ENCODE measurements at places on chromosomes 6 and 20.
A peak's percentile ranks its signal among the peaks of the same experiment; 100 is the strongest.

DNA sequence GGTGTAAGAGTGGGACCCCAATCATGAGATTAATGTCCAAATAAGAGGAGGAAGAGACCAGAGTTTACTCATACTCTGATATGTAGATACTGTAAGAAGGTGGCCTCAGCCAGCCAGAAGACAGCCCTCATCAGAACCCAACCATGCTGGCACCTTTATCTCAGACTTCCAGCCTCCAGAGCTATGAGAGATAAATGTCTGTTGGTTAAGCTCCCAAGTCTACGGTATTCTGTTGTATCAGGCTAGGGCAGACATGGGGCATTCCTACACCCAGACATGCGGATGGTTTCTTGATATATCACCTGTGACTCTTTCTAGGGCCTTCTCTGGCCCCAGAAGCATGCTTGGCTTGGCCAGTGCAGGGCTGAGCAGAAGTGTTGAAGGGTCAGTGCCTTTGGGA, 247.4 kb upstream of the RIN2 start:
- no peak for DNase-seq

DNA sequence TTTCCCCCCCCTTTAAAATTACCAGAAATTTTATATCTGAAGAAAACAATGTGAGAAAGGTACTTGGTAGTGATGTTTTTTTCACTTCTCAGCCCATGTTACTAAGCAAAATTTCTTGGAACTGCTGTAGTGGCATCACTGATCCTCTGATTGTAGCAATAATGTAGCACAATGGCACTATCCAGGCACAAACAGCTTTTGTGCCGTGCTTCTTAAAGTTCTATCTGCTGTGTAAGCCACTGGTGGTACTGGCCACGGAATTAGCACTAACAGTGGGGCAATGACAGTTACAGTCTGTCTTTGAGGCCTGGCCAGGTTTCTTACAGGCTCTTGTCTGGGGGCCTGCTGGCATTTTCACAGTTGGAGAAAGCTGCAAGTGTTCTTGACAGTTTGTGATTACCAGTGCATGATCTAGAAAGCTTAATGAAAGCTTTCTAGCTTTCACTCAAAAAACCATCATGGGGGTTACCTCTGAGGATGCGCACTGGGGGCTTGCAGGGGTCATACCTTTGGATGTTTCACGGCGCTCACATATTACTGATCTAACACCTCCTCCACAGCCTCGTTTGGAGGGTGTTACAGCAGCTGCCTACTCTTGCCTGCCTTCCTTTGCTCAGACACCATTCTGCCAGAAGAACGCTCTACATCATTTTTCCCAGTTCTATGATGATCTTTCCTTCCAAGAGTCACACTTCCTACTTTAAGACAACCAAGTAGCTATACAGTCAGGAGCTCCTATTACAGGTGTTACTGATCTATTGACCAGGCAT, 58.4 kb upstream of the ARMH2 start:
- DNase-seq: no peak

- DNase-seq: no peak
Observed at GRCh38 chr20:53628076-53628475, 34.4 kb upstream of the ZNF217 start.

DNA sequence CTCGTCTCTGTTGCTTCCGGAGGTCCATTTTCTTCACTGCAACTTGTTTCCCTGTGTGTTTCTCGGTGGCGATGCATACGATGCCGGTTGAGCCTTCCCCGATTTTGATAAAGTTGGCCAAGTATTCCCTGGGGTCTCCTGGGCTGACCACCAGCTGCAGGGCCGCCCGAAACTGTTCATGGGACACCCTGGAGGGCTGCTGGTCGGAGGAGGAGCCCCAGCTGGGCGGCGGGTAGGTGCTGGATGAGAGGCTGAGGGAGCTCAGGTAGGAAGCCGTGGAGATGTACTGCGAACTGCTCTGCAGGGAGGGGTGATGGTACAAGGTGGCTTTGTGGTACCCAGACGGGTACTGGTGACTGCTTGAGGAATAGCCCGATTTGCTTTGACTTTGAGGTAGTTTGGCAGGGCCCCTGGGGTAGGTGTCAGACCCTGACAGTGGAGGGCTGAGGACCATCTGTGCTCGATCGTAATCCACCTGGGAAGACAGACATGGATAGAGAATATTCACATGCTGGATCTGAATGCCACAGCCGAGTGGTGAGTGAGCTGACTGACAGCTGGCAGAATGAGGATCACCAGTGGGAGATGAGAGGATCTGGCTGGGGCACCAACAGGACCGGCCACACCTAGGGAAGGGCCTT, 51.6 kb downstream of the LAMP5 start:
- no peak for DNase-seq

GRCh38 chr20:17783671-17784070, 83.9 kb downstream of the BANF2 start:
- DNase-seq: no peak

GRCh38 chr6:21556968-21557721, 36.4 kb upstream of the SOX4 start:
- DNase-seq: no peak

DNA sequence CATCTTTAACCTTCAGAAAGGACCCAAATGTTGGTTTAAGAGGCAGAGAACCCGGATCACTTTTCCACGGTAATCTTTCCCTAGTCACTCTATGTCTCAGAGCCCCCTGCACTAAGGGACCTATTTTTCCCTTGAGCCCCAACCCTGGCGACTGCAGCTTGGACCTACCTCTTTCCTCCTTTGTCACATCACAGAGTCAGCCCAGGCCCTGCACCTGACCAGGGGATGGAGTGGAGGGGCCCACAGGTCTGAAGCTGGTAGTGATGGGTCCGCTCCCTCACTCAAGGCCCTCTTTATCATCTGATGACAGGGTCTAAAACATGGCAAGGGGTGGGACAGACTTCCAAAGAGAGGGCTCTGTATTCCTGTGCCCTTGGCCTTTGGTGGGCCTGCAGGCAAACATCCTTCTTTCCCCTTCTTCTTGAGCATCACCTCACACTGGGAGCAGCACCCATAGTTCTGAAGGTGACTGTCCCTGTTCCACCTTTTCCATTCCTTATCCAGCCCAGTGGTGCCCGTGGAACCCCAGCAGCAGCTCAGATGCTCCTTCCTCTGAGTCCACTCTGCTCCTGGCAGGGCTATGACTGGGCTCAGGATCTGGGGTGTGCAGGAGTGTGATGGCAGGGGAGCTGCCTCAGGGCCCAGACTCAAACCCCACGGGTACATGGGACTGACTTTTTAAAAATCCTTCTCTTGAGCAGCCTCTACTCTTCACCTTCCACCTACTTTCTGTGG, 6.3 kb downstream of the RAET1L start:
- no peak for DNase-seq

GRCh38 chr20:4083098-4083865, 67.9 kb upstream of the RNF24 start:
- DNase-seq: no peak

DNA sequence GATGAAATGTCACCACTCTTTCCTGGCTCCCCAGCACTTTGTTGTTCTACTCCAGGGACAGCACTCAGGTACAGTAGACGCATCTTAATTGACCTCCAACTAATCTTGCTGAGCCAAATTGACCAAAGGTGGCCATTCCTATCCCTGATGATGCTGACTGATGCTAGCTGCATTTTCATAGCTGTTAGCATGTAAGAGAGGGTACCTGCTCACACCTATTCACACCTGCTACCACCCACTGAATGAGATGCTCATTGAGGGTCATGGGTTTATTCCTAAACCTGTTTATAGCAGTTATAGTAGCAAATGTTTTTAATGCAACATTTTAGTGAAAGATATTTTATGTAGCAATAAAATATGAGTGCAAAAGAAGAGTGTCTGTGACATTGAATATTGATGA, 145.1 kb downstream of the CARMIL1 start:
- DNase-seq: no peak

DNA sequence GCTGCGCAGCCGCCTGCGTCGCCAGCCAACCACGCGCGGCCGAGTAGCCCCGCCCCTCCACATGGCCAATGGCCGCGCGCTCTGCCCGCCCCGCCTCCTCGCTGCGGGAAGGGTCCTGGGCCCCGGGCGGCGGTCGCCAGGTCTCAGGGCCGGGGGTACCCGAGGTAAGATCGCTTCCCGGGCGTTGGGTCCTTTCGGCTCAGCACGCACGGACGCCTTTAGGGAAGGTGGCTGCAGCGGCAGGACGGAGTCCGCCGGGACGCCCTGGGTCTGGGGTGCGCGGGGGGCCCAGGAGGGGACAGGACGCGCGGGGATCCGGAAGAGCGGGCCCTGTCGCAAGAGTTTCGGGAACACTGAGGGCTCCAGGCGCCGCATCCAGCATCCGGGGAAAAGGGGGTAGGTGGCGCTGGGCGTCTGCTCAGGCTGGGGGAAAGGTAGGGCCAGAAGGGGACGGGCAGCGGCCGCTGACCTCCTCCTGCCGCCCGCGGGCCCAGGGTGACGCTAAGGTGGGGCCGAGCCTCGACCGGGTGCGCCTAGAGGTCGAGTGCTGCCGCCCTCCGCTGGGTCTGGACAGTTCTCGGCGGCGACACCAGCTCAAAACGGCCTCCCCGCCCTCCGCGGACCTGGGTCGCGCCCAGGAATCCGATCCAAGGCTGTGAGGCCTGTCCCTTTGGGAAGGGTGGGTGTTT, at the start of gene MAVS:
Gene MAVS, plus strand, starts transcription at position 95 of the 689 bp plus-strand sequence. CDS start 7,791 bp downstream, outside the sequence.
- DNase-seq: peak; percentile 71

DNA sequence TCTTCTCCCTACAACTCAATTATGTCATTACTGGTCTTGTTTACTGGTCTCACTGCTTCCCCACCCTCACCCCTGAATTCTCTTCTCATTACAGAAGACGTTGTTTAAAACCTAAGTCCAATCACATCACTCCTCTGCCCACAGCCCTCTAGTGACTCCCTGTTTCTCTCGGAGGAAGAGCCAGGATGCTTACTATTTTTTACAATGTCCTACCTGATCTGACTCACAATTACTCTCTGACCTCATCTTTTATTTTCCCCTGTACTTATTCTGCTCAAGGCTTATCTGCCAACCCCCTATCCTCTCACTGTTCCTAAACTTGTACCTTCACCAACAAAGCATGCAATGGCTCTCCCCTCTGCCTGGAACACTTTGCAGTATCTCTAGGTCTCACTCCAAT, 400.4 kb upstream of the PTCHD4 start:
- no peak for DNase-seq

DNA sequence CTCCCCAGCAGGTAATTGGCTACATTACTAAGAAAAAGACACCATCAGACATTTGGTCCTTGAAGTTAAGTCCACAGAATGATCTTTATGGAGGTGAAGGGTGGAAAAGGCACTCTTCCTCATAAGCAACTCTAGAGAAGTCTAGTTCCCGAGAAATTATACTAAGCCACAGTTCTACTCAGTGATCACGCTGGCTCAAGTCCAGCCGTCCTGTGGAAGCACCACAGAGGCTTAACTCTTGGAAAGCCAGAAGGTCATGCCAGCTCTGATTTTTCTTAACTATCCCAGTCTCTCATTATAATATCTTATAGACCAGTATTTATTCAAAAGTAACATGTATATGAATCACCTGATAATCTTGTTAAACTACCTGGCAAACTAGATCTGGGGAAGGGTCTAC, 258.5 kb downstream of the EYA4 start:
- no peak for DNase-seq

GRCh38 chr20:17655865-17656479, 26.1 kb downstream of the RRBP1 start:
- DNase-seq: no peak

GRCh38 chr6:74346936-74347535, 651.0 kb downstream of the CD109 start:
- no peak for DNase-seq

- no peak for DNase-seq
Observed at GRCh38 chr6:98782772-98783171, 51.6 kb upstream of the POU3F2 start.

DNA sequence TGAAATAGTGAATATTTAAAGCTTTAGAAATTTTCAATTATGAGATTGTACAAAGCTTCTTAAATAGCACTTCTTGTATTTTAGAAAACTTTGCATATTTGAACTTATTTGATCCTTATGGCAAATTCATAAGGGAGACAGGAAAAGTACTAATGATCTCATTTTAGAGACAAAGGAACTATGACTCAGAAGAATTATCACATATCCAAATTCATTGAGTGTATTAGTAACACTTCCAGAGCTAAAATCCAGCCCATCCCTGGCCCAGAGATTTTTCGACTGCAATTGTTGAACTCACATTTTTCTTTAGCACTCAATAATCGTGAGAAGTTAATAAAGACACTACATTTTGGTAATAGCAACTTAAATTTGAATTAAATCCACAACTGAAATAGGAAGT, 704.3 kb downstream of the EPM2A start:
- DNase-seq: peak; percentile 29

DNA sequence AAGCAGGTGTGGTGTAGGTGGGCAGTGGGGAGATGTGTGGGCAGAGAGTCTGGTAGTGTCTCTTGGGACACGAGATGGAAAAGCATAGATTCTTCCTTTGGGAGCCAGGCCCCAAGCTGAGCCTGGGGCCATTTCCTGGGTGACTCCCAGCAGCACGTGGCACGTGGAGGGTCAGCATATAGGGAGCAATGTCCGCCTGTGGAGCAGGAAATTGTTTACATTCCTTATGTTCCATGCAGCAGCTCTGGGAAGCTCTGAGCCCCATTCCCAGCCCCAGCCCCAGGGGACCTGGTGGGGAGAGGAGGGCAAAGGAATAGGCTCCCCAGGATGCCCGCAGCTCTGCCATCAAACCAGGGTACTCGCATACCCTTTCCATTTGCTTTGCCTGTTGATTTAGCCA, 57.6 kb downstream of the DAAM2 start:
- DNase-seq: peak; percentile 66

- DNase-seq: peak; percentile 92
Observed at GRCh38 chr20:31595654-31596411, 9.3 kb upstream of the ID1 start.

GRCh38 chr6:72650081-72650745, 28.3 kb downstream of the KCNQ5 start:
- DNase-seq: no peak

DNA sequence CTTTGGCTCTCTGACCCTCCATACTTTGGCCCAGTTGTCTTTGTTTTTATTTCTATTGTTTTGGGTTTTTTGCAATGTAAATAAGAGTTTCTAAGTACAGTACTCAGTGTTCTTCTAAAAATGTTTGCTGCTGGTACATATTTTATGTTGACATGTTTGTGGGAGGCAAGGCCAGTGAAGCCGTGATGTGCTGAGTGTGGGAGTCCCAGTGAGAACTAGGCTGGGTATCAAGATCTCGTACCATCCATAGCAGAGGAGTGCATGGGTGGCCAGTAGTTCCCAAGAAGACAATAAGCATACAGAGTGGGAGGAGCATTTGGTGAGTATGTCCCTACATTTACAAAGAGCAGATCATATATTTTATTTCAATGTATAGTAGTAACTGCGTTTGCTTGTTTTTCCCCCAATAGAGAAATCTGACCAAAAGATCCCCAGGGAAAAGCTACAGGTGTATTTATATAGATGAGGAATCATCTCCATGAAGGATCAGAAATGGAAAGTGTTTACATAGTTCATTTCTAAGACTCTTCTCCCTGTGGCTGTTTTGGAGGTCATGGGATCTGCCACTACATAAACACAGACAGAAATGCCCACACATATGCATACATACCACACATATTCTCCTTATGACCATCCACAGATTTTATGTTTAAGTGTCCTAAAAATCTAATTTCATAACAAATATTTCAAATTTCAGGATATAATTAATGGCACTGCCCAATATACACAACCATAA, 285.9 kb downstream of the ALDH8A1 start:
- no peak for DNase-seq

- DNase-seq: no peak
Observed at GRCh38 chr20:38880952-38881735, 45.1 kb upstream of the FAM83D start.

Measured in fibroblast of skin of abdomen (primary cell).